Stimulated activated naive B cell treated with anti-CD40 and anti-IgM and Interleukin-4, amounts not matched to agents 10 μg/mL and 1 μg/mL and 100 μg/mL, for 72 hours (primary cell): ENCODE measurements at places on chromosomes 4 and X.

GRCh38 chr4:19832411-19832810 lies 419.3 kb upstream of the SLIT2 start:
- no peak for DNase-seq

GRCh38 chr4:163556177-163556576 lies 61.7 kb downstream of the TMA16 start:
- DNase-seq: no peak

DNA sequence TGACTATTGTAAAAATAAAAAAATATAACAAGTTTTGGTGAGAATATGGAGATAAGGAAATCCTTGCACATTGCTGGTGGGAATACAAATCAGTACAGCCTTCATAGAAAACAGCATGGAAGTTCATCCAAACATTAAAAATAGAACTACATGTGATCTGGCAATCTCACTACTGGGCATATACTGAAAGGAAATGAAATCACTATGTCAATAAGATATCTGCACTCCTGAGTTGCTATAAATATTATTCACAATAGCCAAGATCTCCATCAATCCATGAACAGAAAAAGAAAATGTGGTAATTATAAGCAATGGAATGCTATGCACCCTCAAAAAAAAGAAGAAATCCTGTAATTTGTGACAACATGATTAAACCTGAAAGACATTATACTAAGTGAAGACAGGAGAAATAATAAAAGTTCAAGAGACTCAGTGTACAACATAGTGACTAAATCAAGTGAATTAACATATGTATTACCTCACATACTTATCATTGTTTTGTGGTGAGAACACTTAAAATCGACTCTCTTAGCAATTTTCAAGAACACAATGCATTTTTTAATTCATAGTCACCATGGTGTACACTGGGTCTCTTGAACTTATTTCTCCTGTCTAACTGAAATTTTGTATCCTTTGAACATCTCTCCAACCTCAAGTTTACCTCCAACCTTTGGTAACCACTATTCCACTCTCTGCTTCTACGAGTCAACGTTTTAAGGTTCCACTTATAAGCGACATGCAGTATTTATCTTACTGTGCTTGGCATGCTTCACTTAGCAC lies 1703.7 kb upstream of the AGA start:
- DNase-seq: no peak

- no peak for DNase-seq
Measured at GRCh38 chr4:76233967-76234678, 17.4 kb upstream of the FAM47E start.

DNA sequence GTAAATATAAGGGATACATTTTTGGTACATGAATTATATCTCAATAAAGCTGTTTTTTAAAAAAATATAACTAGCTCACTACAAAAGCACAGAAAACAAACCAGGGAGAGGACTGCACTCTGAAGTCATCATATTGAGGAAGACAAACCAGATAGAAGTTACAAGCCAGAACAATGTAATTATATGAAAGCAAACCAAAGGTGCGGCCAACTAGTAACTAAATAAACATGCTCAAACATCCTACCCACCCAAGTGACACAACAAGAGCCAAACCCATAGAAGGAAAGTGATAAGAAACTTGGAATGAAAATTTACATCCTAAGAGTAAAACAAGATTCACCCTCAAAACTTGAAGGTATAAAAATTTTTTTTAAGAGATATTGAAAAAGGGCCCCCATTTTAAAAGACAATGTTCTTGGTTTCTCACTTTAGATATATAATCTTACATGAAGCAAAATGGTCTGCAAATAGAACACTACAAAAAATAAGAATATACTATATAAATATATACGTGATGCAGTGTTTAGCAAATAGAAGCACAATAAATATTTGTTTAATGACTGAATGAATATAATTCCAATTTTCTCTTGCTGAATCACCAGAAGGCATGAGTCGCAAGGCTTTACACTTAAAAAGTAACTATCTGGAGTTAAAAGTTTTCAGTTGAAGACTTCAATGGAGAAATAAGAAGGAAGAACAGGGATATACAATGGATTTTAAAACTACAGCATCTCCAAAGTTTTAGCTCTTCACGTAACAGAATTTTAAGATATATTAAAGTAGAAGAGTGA lies 4.0 kb upstream of the SH3D19 start:
- no peak for DNase-seq

- no peak for DNase-seq
Measured at GRCh38 chrX:39703307-39703706, 394.5 kb downstream of the BCOR start.

GRCh38 chrX:109742722-109743121 lies 9.7 kb upstream of the ACSL4 start:
- no peak for DNase-seq

GRCh38 chr4:108834166-108834834 lies 71.4 kb upstream of the ETNPPL start:
- no peak for DNase-seq

DNA sequence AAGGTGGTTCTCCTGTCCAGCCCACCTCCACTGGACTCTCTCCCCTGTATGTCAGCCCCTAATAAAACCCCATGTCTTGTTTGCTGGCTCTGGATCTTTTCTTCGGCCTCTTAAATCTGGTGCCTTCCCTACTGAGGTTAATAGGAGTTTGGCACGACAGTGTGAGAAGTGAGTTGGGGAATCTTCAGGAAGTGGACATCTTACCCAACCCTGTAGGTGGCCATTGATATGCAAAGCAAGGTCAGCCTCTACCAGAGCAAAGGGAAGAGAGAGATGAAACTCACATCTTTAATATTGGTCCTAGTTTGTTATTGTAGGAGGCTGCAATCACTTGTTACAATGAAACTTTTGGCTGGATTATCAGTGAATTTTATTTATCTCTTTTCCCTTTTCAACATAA lies 111.7 kb downstream of the CHRDL1 start:
- no peak for DNase-seq

GRCh38 chr4:17029964-17030363 lies 131.5 kb upstream of the LDB2 start:
- no peak for DNase-seq

- DNase-seq: no peak
Measured at GRCh38 chr4:24836661-24837242, 41.4 kb downstream of the SOD3 start.

DNA sequence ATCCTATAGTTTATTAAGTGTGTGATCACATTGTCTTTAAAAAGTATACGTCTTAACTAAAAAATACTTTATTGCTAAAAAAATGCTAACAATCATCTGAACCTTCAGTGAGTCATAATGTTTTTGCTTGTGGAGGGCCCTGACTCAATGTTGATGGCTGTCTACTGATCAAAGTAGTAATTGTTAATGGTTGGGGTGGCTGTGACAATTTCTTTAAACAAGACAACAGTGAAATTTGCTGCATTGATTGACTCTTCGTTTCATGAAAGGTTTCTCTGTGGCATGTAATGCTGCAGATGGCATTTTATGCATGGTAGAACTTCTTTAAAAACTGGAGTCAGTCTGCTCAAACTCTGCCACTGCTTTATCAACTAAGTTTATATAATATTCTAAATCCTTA lies 101.4 kb upstream of the IL15 start:
- DNase-seq: no peak

DNA sequence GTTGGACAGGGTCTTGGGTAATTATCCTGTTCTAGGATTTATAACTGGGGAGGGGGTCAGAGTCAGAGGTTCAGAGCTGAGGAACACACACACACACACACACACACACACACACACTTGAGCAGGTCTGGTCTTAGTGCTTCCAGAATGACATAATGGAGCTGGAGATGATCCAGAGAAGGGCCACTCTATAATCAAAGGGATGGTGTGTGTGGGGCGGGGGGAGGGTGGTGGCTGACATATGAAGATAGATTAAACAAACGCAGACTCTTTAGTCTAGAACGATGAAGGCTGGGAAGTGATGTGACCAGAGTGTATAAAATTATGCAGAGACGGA lies 434 bp upstream of the TMEM255A start:
- DNase-seq: no peak

GRCh38 chr4:95541094-95541493 lies 7.7 kb downstream of the UNC5C start:
- DNase-seq: no peak

DNA sequence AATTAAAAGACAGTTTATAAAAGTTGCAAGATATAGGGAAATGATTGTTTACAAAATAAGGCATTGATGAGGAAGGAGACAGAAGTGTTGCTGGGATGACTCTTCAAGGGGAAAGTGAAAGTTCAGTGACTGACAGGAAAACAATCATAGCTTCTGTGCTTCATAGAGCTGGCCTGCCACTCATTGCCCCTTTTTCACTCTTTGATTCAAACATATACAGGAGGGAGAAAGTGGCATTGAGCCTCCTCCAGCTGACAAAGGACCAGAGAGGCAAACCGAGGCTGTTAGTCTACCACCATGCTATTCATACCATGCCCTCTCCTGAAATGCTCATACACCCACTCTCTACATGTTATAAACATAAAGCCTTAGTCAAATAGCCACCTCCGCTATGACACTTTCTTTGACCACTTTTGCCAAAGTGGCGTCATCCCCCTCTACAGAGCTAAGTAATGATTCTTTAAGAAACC lies 79.2 kb upstream of the ATOH1 start:
- no peak for DNase-seq

GRCh38 chr4:185469580-185470154 lies 1.9 kb downstream of the CCDC110 start:
- no peak for DNase-seq

DNA sequence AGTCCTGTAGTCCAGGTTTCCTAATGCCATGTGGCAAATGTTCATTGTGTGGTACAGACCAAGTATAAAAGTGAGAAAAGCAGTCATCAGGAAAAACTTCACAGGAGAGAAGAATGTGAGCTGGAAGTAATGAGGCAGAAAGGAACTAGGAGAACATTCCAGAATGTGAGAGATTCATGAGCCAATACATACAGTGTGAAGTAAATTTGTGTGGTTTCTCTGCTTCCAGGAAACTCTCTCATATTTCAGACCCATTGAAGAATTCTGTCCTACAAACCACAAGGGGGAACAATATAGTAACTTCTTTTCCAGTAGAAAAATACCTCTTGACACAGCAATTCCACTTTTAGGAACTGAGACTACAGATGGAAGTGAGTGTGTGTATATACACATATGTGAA lies 136.5 kb downstream of the RNF150 start:
- no peak for DNase-seq

GRCh38 chr4:55876387-55876786 lies 22.9 kb downstream of the EXOC1 start:
- no peak for DNase-seq

GRCh38 chr4:110108422-110108821 lies 90.0 kb downstream of the ELOVL6 start:
- DNase-seq: no peak

GRCh38 chrX:39721566-39722279 lies 376.0 kb downstream of the BCOR start:
- no peak for DNase-seq

DNA sequence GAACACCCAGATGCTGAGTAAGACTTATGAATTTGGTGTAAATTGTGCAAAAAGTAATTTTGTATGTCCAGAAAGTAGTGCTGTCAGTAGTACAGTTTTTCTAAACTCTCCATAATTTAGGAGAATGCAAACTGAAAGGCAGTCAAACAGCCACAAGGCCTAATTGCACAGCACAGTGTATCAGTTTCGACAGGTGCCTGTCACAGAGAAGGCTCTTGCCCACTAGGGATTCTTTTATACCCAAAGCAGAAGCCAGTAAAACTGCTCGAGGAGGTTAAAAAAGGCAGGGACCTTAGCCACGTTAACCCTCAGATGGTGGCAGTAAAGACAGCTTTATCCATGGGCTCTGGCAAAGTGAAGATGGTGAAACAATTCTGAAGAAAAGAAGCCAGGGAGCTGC lies 69.4 kb upstream of the GATB start:
- no peak for DNase-seq

- no peak for DNase-seq
Measured at GRCh38 chr4:7624396-7624980, 189.8 kb upstream of the PSAPL1 start.

GRCh38 chr4:180333162-180333561 lies 1910.0 kb upstream of the TENM3 start:
- DNase-seq: no peak

DNA sequence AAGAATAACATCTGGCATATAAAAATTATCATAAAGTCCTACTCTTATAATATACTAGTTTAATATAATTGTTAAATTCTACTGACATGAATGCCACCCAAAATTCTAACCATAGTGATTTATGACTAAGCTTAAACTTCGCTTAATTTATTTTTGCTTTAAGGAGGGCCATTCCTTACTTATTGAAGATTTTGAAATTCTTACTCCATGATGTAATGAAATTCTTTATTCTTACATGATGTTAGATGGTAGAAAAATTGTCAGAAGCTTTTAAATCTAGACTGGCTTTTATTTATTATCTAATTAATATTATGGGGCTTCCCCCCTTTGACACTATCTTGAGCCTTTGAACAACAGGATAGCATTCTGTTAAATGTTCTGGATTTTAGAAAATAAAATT lies 19.5 kb upstream of the SUPT20HL2 start:
- no peak for DNase-seq

- DNase-seq: no peak
Measured at GRCh38 chr4:189221691-189222090, 719.0 kb upstream of the FRG1 start.

DNA sequence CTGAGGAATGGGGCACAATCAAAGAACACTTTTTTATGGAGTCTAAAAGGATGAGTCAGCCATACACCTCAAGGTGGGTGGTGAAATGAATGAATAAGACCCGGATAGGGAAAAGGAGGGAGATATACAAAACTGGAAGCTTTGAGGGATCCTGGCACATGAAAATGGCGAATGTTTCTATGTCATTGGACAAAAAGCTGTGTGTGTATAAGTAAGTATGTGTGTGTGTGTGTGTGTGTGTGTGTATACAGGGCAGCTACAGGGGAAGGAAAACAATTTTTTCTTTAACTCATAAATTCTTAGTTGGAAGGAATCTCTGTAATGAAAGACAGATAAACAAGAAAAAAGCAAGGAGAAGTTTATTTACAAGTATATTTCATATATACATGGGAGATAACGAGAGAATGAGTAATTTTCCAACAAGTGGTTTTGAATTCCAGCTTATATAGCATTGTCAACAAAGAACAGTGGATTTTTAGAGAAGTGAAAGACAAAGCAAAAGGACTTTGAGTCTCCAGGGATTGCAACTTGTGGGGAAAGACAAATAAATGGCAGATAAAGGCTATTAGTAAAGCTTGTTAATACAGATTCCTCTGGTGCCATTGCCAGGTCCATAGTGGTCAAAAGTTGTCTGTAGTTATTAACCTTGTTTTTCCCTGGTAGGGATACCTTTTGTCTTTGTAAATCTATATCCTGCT lies 99.7 kb downstream of the MMRN1 start:
- no peak for DNase-seq

DNA sequence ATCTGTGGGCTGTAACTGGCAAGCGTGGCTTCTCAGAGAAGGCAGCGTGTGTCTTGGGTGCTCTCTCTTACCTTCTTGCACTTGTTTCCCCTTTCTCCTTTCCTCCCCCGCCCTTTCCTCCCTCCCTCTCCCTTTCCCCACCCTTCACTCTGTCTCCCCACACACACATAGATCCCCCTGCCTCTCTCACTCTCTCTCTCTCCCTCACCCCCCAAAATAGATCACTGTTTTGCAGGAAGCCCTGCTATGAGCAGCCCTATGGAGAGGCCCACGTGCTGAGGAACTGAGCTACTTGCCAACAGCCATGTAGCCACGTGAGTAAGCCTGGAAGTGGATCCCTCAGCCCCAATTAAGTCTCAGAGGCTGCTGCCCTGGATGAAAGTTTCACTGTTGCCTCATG lies 4.3 kb upstream of the PNMA6E start:
- no peak for DNase-seq
